ENCODE measurements at places on chromosomes 3 and 15. TPM values are rescaled to one million over a fixed set of nuclear protein-coding genes. Genes with fewer than 3 reads are reported as not detected.
A peak's percentile ranks its signal among the peaks of the same experiment; 100 is the strongest.

- H3K4me3 ChIP-seq: no peak overlapping the region
- H3K36me3 ChIP-seq: no peaks in the 10 kb centered on the region
- DNase-seq: no peak
- no peaks in the 10 kb centered on the region for H3K27me3 ChIP-seq
- H3K4me1 ChIP-seq: peaks cover 6% of the 10 kb centered on the region
Measured at GRCh38 chr15:98767692-98768091, 119.4 kb downstream of the IGF1R start.

GRCh38 chr15:95503107-95503506, 827.4 kb upstream of the NR2F2 start:
- H3K27ac ChIP-seq: no peak overlapping the region
- H3K36me3 ChIP-seq: no peaks in the 10 kb centered on the region
- H3K4me1 ChIP-seq: no peaks in the 10 kb centered on the region
- H3K4me3 ChIP-seq: no peak overlapping the region

DNA sequence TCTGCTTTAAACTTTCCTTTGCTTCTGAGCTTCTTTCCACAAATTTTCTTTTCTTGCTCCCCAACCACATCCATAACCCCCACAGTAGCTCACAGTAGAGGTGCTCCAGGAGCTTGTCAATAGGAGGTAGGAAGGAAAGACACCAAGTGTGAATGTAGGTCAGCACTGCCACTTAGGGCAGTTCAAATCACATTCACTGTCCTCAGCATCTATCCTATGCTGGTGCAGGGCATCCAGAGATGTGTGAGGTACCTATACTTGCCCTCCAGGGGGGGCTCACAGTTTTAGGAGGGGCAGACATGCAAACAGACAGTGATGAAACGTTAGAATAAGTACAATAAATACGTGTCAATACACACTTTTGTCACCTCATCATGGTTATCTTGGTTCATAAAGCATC, 1.5 kb upstream of the SPSB4 start:
- peaks cover 32% of the 10 kb centered on the region for H3K27me3 ChIP-seq
- H3K36me3 ChIP-seq: no peaks in the 10 kb centered on the region
- no peak overlapping the region for H3K4me3 ChIP-seq
- H3K27ac ChIP-seq: no peak overlapping the region
- H3K4me1 ChIP-seq: no peaks in the 10 kb centered on the region
- DNase-seq: no peak

DNA sequence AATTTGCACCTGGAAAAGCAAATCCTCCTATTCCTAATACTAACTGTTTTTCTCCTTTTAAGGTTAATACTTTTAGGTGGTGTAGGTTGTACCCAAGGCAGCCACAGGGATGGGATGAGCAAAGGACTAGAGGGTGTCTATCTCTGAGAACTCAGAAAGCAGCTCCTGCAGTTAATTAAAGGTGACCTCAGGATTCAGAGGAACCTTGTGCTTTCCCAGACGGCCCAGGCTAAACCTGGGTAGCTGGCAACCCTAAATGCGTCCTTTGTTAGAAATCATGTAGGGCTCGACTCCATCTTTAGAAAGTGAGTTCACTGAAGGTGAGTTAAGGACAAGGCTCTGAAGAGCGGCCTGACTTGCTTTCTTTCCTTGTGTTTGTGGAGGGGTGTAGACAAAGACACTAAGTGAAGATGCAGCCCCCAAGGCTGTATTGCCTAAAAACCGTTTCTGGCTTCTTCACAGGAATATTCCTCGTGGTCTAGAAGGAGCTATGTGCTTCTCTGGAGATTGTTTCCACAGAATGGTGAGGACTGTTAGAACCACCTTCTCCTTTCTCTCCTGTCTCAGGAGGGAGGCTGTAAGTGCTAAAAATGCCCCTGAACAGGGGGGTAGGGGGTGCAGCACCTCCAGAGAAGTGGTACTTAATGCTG, 14.9 kb downstream of the FNDC3B start:
- DNase-seq: no peak
- H3K27ac ChIP-seq: no peak overlapping the region
- no peaks in the 10 kb centered on the region for H3K4me1 ChIP-seq
- H3K4me3 ChIP-seq: no peak overlapping the region
- peaks cover 85% of the 10 kb centered on the region for H3K36me3 ChIP-seq

DNA sequence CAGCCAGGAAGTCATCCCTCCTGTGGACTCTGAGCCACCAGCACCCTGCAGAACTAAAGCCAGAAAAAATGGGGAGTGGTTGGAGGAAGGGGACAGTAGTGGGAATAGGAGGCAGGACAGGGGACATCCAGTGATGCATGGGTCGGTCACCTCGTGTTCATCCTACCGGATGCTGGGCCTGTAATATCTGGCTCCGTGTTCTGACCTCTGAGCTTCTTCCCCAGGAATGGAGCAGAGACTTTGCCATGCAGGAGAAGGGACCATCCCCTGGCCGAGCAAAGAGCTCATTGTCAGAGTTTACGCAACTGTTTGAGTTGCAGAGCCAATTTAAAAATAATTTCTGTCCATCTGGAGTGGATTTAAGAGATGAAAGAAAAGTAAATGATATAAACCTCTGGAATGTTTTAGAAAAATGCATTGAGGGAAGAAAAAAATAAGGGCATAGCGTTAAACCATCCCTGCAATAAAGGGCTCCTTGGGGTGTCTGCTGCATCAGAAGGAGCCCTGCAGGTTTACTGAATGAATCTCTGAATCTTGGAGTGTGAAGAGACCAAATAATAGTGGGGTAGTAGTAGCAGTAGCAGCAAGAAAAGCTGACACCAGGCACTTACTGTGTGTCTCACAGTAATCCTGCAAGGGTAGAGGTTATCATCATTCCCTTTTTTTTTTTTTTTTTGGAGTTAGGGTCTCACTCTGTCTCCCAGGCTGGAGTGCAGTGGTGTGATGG, 70.9 kb downstream of the AAGAB start:
- H3K27ac ChIP-seq: no peak overlapping the region
- no peak overlapping the region for H3K4me3 ChIP-seq
- H3K36me3 ChIP-seq: peaks cover 34% of the 10 kb centered on the region

GRCh38 chr15:47870300-47870955, 153.1 kb downstream of the SEMA6D start:
- no peak overlapping the region for H3K4me3 ChIP-seq
- no peak for DNase-seq
- H3K27me3 ChIP-seq: no peaks in the 10 kb centered on the region
- H3K36me3 ChIP-seq: no peaks in the 10 kb centered on the region

- H3K27ac ChIP-seq: no peak overlapping the region
- no peaks in the 10 kb centered on the region for H3K36me3 ChIP-seq
- no peaks in the 10 kb centered on the region for H3K4me1 ChIP-seq
- H3K4me3 ChIP-seq: no peak overlapping the region
- DNase-seq: no peak
- H3K27me3 ChIP-seq: no peaks in the 10 kb centered on the region
Measured at GRCh38 chr15:64912379-64913325, 950 bp downstream of the ANKDD1A start.

DNA sequence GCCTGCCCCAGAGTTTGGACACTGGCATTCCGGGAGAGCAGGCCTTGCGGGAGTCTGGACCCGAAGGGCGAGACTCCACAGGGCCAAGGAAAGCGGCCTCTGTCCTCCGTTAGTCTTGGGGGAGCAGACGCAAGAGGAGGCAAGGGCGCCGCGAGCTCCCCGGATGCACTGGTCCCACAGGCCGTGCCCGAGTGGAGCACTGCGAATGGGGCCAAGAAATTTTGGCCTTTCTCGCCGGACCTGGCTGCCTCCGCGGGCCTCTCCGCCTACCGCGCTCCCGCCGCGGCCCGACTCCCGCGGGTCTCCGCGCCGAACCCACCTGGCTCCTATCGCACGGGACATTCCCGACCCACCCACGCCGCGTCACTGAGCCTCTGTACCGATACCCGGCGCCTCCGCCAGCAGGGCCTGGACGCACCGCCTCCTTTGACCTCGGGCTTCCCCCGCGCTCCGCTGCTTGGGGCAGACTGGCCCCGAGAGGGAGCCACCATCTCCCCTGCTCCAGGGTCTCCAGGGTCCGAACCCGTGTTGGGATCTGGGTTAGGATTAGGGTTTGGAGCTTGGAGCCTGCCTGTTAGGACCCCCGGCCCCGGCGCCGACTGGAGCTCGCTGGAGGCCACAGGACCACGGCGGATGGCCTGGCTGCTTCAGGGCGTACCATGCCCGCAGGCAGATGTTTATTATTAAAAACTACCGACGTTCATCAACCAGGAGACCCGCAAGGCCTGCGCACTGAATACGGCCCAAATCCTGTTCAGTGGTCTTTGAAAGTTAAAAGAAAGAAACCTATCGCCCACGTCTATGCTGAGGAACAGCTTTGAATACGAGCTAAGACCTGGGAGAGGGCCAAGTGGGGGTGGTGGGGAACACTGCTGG, 11.7 kb downstream of the SHOX2 start:
- no peaks in the 10 kb centered on the region for H3K4me1 ChIP-seq
- H3K27ac ChIP-seq: no peak overlapping the region
- H3K36me3 ChIP-seq: no peaks in the 10 kb centered on the region
- no peaks in the 10 kb centered on the region for H3K27me3 ChIP-seq
- H3K4me3 ChIP-seq: no peak overlapping the region
- no peak for DNase-seq

GRCh38 chr3:179376474-179376873, 29.0 kb downstream of the MFN1 start:
- no peaks in the 10 kb centered on the region for H3K4me1 ChIP-seq
- H3K27me3 ChIP-seq: no peaks in the 10 kb centered on the region
- no peak overlapping the region for H3K27ac ChIP-seq
- DNase-seq: no peak
- H3K4me3 ChIP-seq: no peak overlapping the region
- H3K36me3 ChIP-seq: peaks cover 31% of the 10 kb centered on the region

DNA sequence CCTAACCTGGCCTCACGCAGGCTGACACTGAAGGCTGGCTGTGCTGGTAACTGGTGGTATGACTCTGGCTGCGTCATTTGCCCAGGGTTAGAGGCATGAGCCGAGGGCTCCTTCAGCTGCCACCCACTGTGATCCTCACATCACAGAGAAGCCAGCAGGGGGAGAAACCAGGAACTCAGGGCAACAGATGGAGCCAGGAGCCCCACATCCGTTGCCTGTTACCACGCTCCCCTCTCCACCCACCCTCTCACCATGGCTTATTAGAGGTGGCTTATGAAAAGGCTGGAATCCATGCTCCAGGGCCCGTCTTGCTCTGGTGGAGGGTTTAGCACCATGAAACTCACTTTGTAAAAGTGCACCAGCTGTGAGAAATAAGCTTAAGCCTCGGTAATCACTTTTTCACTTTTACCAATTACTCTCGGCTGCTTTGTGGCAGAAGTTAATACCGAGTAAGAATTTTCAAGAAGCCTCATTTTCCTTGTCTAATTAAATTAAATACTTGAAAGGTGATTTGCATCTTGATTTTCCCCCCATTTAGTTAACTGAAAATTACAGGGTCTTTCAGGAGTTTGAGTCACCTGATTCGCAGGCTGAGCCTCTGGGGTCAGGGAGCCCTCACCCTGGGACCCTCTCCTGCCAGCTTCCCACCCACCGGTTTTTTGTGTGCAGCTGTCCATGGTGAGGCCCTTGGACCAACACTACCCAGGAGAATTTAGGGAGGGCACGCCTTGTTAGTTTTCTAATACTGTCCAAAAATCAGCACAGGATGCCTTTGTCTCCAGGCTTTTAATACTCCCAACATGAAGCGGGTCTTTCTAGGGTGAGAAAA, 60.9 kb downstream of the ASB7 start:
- no peaks in the 10 kb centered on the region for H3K36me3 ChIP-seq
- H3K27me3 ChIP-seq: no peaks in the 10 kb centered on the region
- no peaks in the 10 kb centered on the region for H3K4me1 ChIP-seq
- DNase-seq: no peak
- no peak overlapping the region for H3K4me3 ChIP-seq

DNA sequence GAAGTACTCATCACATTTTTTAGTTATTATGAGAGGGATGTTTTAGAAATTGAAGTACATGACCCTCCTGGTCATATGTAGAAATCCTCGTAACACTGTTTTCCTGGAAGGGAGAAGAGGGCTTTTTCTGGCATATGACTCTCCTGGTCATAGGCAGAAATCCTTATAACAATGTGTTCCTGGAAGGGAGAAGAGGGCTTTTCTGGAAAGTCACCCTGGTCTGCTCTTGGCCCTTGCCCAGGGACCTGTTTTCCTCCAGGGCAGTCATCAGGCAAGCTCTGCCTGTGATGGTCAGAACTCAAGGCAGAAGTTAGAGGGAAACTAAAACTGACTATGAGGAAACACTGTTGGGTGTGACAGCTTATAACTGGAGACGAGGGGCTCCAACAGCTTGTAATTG, 27.7 kb downstream of the LAMP3 start:
- no peak overlapping the region for H3K27ac ChIP-seq
- no peaks in the 10 kb centered on the region for H3K4me1 ChIP-seq
- peak; percentile 32 for DNase-seq
- H3K27me3 ChIP-seq: no peaks in the 10 kb centered on the region

GRCh38 chr15:46442901-46443590, 808.2 kb downstream of the SQOR start:
- H3K27me3 ChIP-seq: no peaks in the 10 kb centered on the region
- H3K27ac ChIP-seq: no peak overlapping the region
- no peaks in the 10 kb centered on the region for H3K36me3 ChIP-seq
- H3K4me3 ChIP-seq: no peak overlapping the region
- no peaks in the 10 kb centered on the region for H3K4me1 ChIP-seq

DNA sequence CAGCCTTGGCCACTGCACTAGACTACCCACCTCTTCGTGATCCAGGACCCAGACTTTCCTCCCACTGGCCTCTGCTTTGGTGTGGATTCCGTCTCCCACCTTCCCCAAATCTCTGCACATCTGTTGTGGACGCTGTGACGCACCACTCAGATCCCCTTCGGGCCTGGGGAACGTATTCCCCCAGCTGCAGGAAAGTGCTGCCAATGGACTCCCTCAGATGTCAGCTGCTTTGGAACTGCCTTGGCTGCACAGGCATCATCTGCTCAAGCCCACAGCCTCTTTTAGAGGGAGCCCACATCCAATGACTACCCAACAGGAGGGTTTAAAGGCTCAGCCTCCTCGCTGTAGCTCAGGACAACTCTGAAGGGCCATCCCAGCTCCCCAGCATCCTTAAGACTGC, 134.2 kb upstream of the RAD18 start:
- H3K36me3 ChIP-seq: no peaks in the 10 kb centered on the region
- H3K27ac ChIP-seq: no peak overlapping the region
- no peak for DNase-seq

GRCh38 chr15:73989001-73989798, 2.9 kb downstream of the STOML1 start:
- no peaks in the 10 kb centered on the region for H3K27me3 ChIP-seq
- H3K36me3 ChIP-seq: no peaks in the 10 kb centered on the region
- peak overlapping the region; percentile 79 for H3K27ac ChIP-seq
- peaks cover 53% of the 10 kb centered on the region for H3K4me1 ChIP-seq
- DNase-seq: peak; percentile 27
- H3K4me3 ChIP-seq: no peak overlapping the region

DNA sequence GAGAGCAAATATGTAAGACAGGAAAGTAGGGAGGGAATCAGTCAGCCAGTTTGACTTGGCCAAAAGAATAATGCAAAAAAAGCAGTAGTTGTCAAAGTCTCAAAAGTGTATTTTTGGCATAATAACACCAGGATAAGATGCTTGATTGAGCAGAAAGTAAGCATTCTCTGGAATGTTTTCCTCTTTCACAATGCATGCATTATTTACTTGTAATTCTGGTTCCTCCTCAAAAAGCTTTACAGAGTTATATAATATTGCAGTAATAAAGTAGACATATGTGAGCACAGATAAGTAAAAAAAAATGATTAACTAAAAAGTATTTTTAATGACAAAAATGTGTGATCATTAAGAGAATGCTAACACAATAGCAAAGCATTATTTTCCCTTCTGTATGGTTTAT, 285.9 kb upstream of the BCHE start:
- no peak overlapping the region for H3K4me3 ChIP-seq
- peak; percentile 52 for DNase-seq
- no peaks in the 10 kb centered on the region for H3K36me3 ChIP-seq
- no peak overlapping the region for H3K27ac ChIP-seq
- no peaks in the 10 kb centered on the region for H3K27me3 ChIP-seq

C3orf33 gene
- total RNA-seq: 2.3 TPM

WNT5A gene
- total RNA-seq: 146 TPM

IRAK2 gene
- 2.7 TPM for total RNA-seq

RBMS3 gene
- total RNA-seq: 3.9 TPM

FBXL2 gene
- 18.5 TPM for total RNA-seq
